ENCODE measurements at places on chromosomes 6 and 20.

GRCh38 chr6:39724787-39725631 is at the start of gene KIF6:
KIF6 (minus strand) TSS chr6:39725408; CDS start chr6:39725310, 98 bp downstream.
- DNase-seq, result peak; percentile 75

- DNase-seq, result no peak
Observed at GRCh38 chr6:97717086-97717485, 434.1 kb upstream of the MMS22L start.

GRCh38 chr6:41306187-41306854 is 19.8 kb upstream of the TREM1 start:
- DNase-seq, result peak; percentile 11

DNA sequence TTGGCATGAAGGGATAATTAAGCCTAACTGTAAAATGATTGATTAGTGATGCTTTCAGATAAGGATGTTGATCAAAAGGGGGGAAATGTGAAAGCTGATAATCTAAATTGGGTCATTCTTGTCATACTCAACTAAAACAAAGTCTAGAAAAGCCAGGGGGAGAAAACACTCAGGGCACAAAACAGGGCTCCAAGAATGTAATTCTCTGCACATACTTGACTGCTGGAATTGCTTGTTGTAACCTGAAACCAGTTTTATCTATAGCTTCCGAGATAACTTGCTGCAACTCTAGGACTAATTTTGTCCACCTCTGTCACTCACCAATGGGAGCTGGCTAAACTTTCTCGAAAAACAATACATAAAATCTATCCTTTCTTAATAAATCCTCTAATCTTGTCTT is 310.3 kb downstream of the CLVS2 start:
- no peak for DNase-seq

DNA sequence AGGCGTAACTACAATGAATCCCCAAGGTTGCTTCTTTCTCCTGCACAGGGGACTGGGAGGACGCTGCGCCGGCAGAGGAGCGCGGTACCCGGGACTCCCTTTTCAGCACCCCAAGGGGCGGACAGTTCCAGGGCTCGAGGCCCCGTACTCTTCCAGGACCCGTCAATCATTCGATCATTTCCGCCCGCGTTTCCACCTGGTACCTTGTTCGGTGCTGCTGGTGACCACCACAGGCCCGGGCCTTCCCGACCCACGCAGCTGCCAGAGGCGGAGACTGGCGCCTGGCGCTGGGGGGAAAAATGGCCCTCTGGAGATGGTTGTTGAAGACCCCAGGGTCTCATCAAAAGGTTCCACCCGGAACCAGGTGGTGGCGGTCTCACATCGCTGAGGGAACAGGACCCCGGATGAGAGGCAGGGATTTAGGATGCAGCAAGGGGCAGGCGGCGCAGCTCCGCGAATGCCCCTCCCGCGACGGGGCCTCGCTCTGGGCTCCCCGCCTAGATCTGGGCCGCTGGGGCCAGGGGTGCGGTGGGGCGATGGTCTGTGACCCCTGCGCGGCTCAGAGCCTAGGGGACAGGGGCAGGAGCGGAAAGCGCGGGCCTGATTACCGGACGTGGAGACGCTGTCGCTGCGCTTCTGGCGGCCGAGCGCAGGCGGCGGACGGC is 744 bp downstream of the VSX1 start:
- DNase-seq, result peak; percentile 55

- no peak for DNase-seq
Observed at GRCh38 chr20:59063358-59064213, 21.0 kb upstream of the PRELID3B start.

GRCh38 chr6:31267651-31268368 is 4.1 kb downstream of the HLA-C start:
- no peak for DNase-seq

GRCh38 chr6:133724726-133725125 is 164.2 kb upstream of the TCF21 start:
- DNase-seq, result no peak

- no peak for DNase-seq
Observed at GRCh38 chr6:13004601-13005000, 288.0 kb downstream of the PHACTR1 start.

DNA sequence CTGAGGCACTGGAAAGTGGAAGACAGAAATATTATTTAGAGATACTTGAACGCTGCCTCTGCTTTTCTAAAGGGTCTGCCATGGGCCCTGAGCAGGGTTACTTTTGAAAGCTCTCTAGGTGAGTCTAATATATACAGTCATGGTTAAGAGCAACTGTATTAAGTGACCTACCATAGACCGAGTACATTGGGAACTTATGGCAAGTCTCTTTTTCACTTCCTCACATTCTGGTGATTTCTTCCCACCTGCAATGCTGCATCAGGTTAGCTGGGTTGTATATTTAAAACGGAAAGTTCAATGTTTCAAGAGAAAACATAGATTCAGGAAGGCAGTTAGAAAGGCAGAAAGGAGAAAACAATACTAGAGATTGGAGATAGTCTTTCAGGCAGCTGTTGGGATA is 154.7 kb downstream of the PHF3 start:
- no peak for DNase-seq

DNA sequence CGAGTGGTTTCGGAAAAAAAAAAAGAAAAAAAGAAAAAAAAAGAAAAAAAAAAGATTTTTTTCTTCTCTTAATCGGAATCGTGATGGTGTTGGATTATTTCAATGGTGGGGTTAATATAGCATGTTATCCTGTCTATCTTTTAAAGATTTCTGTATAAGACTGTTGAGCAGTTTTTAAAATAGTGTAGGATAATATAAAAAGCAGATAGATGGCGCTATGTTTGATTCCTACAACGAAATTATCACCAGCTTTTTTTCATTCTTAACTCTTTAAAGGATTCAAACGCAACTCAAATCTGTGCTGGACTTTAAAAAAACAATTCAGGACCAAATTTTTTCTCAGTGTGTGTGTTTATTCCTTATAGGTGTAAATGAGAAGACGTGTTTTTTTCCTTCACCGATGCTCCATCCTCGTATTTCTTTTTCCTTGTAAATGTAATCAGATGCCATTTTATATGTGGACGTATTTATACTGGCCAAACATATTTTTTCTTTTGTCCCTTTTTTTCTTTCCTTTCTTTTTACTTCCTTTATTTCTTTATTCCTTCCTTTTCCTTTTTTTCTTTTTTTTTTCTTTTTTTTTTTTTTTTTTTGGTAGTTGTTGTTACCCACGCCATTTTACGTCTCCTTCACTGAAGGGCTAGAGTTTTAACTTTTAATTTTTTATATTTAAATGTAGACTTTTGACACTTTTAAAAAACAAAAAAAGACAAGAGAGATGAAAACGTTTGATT is 3.6 kb downstream of the SOX4 start:
- DNase-seq, result no peak

DNA sequence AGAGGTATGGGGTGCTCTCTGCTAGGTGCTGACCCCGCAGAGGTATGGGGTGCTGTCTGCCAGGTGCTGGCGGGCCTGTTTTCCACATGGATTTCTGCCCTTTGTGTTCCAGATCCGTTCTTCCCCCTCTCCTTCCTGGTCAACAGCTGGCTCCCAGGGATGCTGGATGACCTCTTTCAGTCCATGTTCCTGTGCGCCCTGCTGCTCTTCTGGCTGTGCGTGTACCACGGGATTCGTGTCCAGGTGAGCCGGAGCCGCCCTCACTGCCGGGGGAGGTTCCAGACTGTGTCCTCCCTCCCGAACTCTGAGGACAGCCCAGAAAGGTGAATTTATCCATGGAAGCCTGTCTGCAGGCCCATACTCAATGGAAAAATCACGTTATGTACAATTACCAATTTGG is 36.3 kb downstream of the DYNLT1 start:
- DNase-seq, result no peak

DNA sequence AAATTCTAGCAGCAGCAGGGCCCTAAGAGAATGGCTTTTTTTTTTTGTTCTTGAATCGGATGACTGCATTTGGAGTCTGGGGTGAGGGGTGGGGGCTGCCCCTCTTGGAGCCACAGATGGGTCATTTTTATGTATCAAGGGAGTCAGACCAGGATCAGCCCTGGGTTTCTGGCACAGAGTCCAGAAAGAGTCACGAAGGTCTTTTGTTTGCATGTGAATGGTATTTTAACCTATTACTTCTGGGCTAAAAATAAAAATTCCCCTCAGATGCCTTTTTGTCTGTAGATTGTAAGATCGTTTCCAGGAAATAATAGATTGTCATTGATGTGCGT is 72.5 kb downstream of the PHACTR3 start:
- DNase-seq, result no peak

- DNase-seq, result no peak
Observed at GRCh38 chr20:40933758-40934157, 94.9 kb upstream of the TOP1 start.

DNA sequence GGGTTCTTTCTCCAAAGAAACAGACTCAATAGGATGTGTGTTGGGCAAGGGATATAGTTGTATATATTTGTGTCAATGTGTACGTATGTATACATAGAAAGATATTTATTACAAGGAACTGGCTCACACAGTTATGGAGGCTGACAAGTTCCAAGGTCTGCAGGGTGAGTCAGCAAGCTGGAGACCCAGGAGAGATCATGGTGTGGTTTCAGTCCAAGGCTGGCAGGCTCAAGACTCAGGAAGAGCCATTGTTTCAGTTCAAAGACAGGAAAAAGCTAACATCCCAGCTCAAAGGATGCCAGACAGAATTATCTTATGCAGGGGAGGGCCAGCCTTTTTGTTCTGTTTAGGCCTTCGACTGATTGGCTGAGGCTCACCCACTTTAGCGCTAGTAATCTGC is 89.9 kb upstream of the RALGAPA2 start:
- no peak for DNase-seq

GRCh38 chr20:44734938-44735337 is 10.7 kb upstream of the KCNK15 start:
- no peak for DNase-seq

DNA sequence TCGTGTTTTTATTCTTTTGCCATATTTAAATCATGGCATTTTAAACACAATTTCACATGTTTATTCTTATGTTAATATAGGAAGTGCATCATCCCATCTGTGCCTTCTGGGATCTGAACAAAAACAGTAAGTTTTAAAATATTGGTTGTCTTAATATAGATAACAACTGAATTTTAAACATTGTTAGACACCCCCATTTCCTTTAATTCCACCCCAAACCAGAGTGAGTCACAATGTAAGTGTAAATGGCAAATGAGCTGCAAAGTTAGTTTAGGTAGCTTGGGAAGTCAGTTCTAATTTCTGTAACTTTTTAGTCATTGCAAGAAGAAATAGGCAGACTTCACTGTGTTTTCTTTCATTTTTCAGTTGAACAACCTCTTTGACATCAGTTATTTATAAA is 108.0 kb downstream of the ADGRG6 start:
- no peak for DNase-seq

- no peak for DNase-seq
Observed at GRCh38 chr6:22670605-22671004, 101.2 kb downstream of the HDGFL1 start.

DNA sequence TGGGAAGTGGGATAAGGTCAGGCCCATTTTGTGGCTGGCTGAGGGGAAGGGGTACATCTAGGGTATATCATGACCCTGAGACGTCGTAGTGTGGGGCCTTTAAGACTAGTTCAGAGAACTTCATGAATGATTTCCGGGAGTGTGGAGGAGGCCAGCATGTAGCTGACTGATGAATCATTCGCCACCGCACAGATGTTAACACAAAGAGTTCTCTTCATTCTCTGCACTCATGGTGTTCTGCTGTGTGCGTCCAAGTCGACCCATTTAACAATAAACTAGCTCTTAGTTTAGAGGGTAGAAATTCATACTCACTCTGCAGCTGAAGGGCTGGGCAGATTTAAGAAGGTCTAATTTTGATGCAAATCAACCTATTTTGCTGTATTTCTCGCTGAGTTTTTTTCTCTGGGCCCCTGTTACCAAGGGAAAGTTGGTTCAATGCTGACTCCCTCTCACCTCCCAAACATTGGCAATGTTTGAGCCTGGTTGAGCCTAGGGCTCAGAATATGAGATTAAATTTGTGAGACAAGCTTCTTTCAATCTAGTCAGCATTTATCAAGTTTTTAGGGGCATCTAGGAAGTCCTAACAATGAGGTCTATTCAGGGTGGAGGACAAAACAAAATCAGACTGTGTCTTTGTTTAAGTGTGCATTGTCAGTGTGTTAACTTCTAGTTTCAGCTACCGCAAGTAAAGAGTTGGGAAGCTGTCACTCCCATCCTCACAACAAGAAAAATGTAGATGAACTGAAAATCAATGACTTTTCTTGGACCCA is 106.8 kb upstream of the CBLN4 start:
- DNase-seq, result no peak

DNA sequence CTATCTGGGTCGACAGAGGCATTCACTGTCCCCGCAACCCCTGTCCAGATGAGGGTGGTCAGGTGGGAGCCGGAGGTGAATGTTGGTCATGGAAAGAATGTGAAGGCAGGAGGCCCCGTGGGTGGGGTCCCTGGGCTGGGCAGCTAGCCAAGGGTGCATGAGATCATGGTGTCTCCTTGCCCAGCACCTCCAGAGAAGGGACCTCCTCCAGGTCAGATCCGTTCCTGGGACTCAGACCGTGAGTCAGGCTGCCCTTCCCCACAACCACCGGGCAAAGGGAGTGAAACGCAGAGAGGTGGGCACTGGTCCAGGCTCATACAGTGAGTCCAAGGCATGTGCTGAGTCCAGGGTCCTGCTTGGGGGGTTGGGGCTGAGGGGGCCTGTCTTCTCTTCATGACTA is 3.5 kb downstream of the FOXS1 start:
- DNase-seq, result no peak

DNA sequence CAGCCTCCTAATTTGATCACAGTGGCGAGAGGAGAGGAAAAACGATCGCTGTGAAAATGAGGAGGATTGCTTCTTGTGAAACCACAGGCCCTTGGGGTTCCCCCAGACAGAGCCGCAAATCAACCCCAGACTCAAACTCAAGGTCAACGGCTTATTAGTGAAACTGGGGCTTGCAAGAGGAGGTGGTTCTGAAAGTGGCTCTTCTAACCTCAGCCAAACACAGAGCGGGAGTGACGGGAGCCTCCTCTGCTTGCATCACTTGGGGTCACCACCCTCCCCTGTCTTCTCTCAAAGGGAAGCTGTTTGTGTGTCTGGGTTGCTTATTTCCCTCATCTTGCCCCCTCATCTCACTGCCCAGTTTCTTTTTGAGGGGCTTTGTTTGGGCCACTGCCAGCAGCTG is 28.7 kb downstream of the SAYSD1 start:
- no peak for DNase-seq

- no peak for DNase-seq
Observed at GRCh38 chr20:45452772-45453691, 16.5 kb upstream of the WFDC2 start.

GRCh38 chr20:32437391-32438074 is 79.4 kb downstream of the ASXL1 start:
- DNase-seq, result no peak

- no peak for DNase-seq
Observed at GRCh38 chr20:2804852-2805688, 4.6 kb upstream of the CPXM1 start.

GRCh38 chr20:4555188-4555890 is 166.4 kb upstream of the PRND start:
- DNase-seq, result no peak

GRCh38 chr6:104940238-104940892 is 16.5 kb upstream of the LIN28B start:
- no peak for DNase-seq
